ENCODE measurements at places on chromosomes 5 and 9.

DNA sequence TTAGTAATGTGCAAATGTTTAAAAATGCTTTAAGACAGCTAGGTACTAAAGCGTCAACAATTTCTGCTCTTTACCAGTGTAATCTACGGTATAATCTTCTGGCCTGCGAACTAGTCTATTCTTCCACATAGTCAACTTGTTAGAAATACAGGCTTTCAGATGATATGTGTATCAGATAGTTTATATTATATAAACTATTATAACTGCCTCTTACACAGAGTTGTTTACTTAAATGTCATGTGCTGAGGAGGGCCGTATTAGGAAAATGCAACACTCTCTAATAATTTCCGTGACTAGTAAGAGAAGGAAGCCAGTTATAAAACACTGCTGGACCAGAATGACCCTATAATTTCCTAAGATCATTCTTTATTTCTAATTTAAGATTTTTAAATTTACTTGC is 63.6 kb downstream of the WDR41 start:
- DNase-seq = no peak

DNA sequence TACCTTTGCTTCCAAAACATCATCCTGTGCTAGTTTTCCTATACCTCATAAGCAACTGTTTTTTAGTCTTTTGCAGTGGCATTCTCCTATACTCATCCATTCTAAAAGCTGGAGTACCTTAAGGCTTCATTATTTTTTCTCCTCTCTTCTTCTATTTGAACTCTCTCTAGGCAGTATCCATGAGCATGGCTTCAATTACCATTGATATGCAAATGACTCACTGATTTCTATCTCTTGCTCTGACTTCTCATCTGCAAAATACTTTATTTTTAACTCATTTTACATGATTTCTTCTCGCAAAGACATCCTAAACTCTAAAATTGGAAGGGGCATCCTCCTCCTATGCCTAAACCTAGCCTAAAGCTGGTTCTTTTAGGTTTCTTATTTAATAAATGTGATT is 365.1 kb upstream of the NUDT12 start:
- no peak for DNase-seq

DNA sequence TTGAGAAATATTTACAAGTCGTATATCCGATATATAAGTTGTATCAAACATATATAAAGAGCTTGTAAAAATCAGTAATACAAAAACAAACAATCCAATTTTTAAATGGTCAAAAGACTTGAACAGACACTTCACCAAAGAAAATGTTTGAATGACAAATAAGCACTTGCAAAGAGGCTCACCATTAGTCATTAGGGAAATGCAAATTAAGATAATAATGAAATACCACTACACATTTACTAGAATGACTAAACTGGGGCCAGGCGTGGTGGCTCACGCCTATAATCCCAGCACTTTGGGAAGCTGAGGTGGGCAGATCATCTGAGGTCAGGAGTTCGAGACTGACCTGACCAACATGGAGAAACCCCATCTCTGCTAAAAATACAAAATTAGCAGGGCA is 134.6 kb upstream of the HAND1 start:
- no peak for DNase-seq

- no peak for DNase-seq
These were observed 189.1 kb downstream of the ADGRV1 start for GRCh38 chr5:90747693-90748092.

Measured in stimulated activated CD4-positive, alpha-beta T cell treated with anti-CD3 and anti-CD28 coated beads, TNF-alpha, amount 100 ng/mL, for 48 hours (primary cell).